Kidney epithelial cell (primary cell): ENCODE measurements at places on chromosomes 5 and 9.

DNA sequence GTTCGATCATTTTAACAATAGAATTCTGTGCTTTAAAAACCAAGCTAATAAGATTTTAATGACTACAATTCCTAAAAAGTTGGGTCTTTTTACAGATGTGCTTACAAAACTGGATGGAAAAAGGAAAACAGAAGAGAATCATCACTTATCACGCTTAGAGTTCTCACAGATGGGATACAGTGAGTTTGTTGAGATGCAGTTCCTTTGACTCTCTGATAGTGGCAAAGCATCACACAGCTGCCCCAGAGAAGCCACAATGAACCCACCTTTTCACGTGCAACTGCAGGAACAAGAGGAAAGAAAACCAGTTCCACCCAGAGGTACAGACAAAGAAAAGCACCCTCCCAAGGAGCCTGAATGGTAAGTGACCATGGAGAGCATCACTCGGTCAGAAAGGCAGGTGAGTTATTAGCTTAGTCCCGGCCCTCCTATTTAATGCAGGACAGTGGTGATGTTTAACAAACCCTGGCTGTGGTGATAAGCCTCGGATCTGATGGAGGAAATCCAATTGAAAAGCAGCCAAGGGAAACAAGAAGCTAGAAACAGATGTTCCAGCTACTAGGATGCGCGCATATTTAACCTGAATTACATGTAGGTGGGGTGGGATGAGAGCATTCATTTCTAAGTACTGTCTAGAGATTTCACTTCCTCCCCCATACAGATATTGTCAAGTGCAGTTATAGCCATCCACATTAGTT lies 167.7 kb downstream of the TARS1 start:
- no peak for DNase-seq

DNA sequence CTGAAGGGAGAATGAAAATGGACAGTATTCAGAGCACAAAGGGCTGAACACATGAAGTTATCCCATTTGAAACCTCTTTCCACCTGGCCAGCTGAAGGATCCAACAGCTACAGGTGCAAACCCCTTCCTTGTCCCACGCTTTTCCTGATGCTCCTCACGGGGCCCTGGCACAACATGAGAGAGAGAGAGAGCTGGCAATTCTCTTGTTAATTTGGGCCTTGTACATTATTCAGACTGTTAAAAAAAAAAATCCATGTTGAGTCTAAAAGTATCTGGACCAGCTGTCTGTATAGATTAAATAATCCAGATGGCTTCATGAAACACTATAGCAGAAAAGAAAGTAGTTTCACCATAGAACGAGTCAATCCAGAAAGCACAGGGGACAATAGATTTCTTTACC lies 74.1 kb downstream of the HMHB1 start:
- no peak for DNase-seq

DNA sequence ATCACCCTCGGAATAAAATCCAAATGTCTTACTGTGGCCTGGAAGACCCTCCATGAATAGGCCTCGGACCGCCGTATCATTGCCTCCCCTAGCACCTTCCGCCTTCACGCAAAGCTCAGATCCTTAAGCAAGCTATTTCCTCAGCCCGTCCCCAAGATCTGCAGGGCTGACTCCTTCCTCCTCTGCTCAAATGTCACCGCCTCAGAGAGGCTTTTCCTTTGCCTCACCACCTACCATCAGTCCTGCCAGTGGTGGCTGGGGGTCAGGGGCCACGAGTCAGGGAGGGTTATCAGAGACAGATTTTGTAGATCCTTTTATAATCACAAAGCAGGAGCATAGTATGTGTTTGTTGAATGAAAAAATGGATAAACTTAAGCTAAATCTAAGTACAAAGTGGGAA lies 74.4 kb upstream of the KIF2A start:
- DNase-seq = no peak

GRCh38 chr5:41843456-41844370 lies 26.5 kb downstream of the OXCT1 start:
- peak; percentile 14 for DNase-seq

- peak; percentile 38 for DNase-seq
Measured at GRCh38 chr9:87678650-87679355, 47.1 kb upstream of the CTSL start.

- no peak for DNase-seq
Measured at GRCh38 chr9:120978987-120979386, 52.4 kb upstream of the TRAF1 start.

- DNase-seq = no peak
Measured at GRCh38 chr9:73022353-73022752, 69.5 kb upstream of the ALDH1A1 start.

GRCh38 chr5:148465381-148466235 lies 81.8 kb downstream of the FBXO38 start:
- no peak for DNase-seq

GRCh38 chr5:11998397-11998796 lies 94.2 kb upstream of the CTNND2 start:
- no peak for DNase-seq
